ENCODE measurements at places on chromosomes 6 and 20.

DNA sequence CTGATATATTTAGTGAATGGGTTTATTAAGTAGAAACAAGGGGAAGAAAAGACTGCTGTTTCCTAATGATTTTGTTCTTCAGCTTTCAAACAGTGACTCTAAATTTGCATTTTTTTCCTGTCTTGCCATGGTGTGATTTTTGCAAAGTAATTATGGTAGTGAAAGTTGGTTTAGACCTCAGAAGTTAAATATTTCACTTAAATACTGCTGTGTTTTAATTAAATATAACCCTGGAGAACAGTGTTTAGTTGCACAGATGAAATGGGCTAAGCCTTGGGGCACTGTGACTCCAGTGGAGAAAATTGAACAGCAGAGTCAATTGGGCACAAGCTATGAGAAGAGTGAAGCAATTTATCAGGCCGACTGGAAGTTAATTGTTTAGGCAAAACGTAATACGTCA, 111.1 kb upstream of the MCHR2 start:
- DNase-seq = no peak

GRCh38 chr6:36983538-36983937, 2.5 kb downstream of the MTCH1 start:
- DNase-seq = no peak

GRCh38 chr20:6769903-6770785, 2.7 kb downstream of the BMP2 start:
- peak; percentile 29 for DNase-seq

DNA sequence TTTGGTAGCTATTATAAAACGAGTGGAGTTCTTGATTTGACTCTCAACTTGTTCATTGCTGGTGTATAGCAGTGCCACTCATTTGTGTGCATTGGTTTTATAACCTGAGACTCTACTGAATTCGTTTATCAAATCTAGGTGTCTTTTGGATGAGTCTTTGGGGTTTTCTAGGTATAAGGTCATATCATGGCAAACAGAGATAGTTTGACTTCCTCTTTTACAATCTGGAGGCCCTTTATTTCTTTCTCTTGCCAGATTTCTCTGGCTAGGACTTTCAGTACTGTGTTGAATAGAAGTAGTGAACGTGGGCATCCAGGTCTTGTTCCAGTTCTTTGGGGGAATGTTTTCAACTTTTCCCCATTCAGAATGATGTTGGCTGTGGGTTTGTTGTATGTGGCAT, 38.8 kb downstream of the SUMO4 start:
- no peak for DNase-seq

DNA sequence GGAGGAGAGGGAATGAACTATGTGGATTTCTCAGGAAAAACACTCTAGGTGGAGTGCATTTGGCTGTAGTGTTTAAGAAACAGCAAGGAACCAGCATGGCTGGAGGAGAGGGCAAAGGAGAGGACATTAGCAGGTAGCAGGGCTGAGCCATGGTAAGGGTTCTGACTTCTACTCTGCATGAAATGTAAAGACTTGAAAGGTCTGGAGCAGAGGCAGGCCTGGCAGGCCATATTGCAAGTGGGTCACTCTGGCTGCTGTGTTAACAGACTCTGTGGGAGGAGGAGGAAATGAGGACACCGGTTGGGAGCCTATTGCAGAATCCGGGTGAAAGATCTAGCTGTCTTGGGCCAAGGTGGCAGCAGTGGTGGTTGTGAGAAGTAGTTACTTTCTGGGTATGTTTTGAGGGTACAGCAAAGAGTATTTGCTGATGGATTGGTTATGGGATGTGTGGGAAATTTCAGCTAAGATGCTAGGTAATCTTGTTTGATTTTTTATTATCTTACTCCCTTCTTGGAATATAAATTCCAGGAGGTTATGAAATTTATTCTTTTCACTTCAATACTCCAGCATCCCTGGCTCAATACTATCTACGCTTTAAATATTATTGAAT, 115.9 kb upstream of the BCLAF1 start:
- DNase-seq = peak; percentile 77

DNA sequence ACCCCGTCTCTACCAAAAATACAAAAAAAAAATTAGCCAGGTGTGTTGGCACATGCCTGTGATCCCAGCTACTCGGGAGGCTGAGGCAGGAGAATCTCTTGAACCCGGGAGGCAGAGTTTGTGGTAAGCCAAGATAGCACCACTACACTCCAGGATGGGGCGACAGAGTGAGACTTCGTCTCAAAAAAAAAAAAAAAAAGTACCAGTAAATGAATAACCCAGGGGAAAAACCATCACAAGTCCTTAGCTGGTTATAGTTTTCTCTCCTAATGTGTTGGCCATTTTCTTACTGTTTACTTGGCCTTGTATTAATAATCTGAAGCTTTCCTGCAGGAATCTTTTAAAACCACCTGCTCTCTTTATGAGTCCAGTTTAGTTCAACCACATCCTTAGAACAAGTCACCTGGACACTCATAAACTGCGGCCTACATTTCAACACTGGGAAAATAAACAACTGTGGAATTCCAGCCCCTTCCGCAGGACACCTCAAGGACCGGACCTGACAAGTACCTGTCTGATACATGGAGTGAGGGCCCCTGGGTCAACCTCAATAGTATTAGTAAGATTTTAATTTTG, 102.6 kb downstream of the ATP9A start:
- DNase-seq = no peak

GRCh38 chr20:35007413-35007812, 51.7 kb downstream of the MYH7B start:
- no peak for DNase-seq

GRCh38 chr20:1405801-1406200, 12.9 kb upstream of the FKBP1A start:
- no peak for DNase-seq

DNA sequence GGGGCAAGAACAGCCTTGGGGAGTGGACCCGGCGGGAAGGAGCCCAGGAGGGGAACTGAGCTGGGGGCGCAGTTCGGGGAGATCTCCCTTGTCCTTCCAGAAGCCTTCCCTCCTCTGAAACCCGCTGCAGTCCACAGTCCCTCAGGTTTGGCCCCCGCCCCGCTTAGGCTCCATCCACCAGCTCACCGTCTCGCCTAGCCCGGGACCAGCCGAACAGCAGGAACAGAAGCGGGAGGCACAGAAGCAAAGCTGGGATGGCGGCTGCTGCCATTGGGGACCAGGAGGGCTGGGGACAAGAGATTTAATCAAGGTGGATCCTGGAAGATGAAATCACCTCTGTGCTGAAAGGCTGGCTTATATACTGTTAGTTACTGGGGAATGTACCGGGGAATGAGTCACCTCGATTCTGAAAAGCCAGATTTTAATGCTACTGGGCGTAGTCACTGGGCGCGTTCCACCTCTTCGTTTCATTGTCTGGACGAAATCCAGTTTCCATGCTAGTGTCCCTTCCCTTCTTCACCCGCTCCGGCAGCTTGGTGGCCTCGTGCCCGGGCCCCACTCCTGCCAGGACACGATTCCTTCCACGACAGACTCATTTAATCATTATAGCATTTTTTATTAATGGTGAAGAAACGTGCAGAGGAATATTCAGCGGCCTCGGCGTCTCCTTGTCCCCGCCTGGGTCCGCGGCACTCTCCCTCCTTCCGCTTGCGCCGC, at the start of gene RAET1L:
Gene RAET1L, minus strand, starts transcription at position 332 of the 717 bp plus-strand sequence. Its CDS starts 61 bp downstream, at position 271.
- peak; percentile 70 for DNase-seq

- DNase-seq = peak; percentile 32
Observed at GRCh38 chr6:146886587-146887446, 288.0 kb downstream of the ADGB start.

DNA sequence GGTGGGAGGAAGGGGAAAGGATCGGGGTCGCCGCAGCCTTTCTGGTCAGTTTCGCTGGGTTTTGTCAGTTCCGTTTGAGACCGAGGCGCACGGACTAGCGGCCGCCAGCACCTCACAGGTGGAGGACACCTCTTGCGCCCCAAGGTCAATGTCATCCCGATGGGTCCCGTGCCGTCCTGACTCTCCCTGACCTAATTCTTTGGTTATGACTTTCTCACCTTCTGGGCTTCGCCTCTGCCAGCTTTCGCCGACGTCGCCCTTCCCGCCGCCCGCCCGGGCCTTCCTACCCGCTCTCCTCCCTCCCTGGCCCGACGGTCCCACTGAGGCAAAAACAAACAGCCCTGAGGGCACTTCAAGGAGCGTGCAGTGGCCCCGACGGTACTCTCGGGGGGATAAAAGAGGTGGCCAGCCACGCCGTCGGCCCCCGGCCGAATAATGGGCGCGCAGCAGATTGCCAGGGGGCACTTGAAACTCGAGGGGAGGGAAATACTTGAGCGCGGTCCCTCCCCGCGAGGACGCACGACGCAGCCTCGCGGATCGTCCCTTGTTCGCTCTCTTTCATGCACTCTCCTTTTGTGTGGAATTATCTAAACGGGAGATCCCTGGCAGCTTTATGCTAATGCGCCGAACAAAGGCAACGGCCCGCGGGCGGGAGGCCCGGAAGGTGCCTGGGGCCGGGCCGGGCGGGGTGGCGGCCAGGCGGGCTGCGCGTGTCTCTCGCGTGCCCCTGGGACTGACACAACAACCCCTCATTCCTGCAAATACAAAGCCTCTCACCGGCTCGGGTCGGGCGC, 3.9 kb upstream of the INSM1 start:
- DNase-seq = peak; percentile 39

DNA sequence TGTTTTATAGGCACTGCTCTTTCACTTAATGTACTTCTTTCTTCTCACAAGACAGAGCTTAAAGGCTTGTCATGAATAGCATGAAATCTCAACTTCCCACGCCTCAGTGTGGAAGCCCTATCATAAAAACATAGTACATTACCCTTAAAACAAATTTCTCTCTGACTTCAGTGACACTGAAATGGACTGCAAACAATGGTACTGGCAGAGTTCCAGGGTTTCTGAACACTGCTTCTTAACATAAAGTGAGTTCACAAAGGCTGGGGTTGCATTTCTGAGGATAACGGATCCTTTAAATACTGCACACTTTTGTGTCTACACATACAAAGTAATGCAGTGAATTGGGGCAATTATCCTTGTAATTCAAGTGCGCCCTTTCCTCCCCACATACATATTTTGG, 32.3 kb upstream of the PLEKHG1 start:
- DNase-seq = no peak

DNA sequence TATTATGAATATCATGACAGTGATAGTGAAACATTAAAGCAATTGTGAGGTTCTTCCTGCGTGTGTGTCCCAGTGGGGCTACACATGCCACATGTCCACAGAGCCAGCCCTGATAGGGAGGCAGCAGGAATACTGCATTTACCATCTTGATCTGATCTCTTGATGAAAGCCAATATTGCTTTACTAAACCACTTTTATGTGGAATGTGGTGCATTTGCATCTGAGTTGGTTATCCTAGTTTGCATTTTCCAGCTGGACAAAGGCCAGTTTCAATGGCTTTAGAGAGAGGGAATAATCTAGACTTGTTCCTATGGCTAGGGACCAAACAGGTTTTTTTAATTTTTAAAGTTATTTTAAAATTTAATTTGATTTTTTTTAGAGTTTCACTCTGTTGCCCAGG, 216.3 kb upstream of the FERMT1 start:
- DNase-seq = no peak

GRCh38 chr6:52538901-52539354, 37.9 kb downstream of the TRAM2 start:
- DNase-seq = no peak

DNA sequence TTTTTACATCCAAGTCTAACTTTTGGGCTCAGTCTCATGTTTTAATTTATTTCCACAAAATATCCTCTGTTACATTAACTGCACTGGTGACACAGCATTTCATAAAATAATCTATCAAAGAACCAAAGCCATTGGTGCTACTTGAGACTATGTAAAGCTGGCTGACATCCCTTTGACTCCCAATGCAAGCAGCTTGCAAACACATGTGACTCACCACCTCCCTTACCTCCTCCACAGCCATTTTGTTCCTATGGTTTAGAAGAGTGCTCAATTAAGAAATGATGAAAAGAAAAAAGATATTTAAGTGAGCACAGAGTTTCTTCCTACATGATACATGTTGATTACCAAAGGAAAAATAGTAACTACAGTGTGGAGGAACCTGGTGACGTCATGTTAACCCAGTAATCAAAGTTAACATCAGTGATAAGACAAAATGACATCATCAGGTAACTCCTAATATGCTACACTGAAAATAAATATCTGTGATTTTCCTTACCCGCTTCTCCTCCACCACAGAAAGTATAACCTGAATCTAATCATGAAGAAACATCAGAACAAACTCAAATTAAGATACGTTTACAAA, 53.3 kb upstream of the LGSN start:
- no peak for DNase-seq

GRCh38 chr6:113856625-113857555, at the start of gene MARCKS:
MARCKS (plus strand) TSS chr6:113857345; CDS start chr6:113857746, 401 bp downstream.
- peak; percentile 98 for DNase-seq

DNA sequence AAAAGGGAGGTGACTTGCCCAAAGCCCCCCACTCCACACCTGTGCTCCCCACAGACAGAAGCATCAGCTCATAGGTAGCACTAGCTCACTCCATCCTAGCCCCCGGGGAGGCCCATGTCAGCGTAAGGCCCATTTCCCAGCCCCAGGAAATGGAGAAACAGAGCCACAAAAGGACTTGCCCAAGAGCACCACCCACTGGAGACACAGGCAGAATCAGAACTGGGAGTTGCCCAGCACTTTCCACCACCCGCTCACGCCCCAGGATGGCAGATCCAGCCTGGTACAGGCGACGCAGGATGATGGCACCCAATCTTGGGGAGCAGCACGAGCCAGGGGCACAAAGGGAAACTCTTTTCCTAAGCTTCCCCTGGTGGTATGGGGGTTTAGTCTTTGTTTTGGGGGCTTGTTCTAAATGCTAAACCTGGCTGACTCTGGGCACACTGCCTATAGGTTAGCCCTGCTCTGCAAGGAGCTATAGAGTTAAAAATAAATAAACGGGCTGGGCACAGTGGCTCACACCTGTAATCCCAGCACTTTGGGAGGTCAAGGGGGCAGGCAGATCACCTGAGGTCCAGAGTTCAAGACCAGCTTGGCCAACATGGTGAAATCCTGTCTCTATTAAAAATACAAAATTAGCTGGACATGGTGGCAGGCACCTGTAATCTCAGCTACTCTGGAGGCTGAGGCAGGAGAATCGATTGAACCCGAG, 11.8 kb downstream of the C20orf203 start:
- no peak for DNase-seq

GRCh38 chr6:110116258-110116657, 63.2 kb downstream of the WASF1 start:
- DNase-seq = no peak

DNA sequence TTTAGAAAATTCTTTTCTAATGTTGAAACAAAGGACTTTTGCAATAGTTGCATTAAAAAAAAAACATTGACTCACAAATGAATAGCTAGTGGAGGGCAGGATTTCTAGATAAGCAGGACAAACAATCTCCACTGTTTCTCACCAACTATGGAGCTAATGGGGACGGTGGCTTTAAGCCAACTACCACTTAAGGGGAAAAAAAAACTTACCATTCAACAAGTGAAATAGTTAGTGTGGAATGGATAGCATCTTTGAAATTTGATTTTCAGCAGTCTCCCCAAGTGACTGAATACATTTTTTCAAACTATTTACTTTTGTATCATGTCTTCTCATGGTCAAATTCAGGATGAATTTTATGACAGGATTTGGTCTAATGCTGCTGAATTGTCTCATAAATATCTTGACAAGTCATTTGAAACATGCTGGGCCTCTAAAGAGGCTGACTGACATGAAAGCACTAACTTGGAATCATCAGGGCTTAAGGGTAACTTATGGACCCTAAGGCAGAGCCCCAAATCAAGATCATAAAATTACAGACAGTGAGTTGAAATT, 100.5 kb downstream of the EYA4 start:
- DNase-seq = no peak

Measured in suppressor macrophage treated with lipopolysaccharide for 1 hour (primary cell).